Activated T-helper 1 cell treated with anti-CD3 and anti-CD28 coated beads, Interleukin-12 subunit alpha, Interleukin-12 subunit beta, Interleukin-2, Interleukin-4 antibody, amounts not matched to agents 30 ng/mL and 10 ng/mL and 1 ng/mL, durations not matched to agents 14 hours and 24 hours and 36 hours (primary cell): ENCODE measurements at places on chromosomes 16 and 17. TPM values are rescaled to one million over a fixed set of nuclear protein-coding genes. Genes with fewer than 3 reads are reported as not detected.

GRCh38 chr16:15865742-15866141 lies 8.9 kb upstream of the MYH11 start:
- H3K27me3 ChIP-seq = peaks cover 4% of the 10 kb centered on the region
- no peak overlapping the region for H3K4me3 ChIP-seq
- H3K27ac ChIP-seq = no peak overlapping the region
- H3K4me1 ChIP-seq = no peaks in the 10 kb centered on the region

DNA sequence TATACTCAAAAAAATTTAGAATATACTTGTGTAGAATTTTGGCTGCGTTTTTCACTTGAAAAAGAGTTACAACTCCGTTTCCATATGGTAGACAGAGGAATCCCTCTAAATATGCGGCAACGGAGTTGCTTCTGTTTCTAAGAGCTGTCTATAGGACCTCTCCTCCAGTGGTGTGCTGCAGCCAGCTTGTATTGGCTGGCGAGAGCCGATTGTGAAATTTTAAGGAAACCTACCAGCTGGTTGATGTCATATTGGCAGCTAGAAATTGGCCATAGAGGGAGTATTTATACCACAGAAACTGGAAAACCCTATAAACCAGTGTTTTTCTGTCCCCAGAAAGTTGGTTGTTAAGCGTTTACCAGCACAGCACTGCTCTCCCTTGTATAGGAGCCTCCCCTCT lies 655.8 kb upstream of the EEF2KMT start:
- no peaks in the 10 kb centered on the region for H3K27me3 ChIP-seq
- H3K27ac ChIP-seq = no peak overlapping the region
- H3K4me3 ChIP-seq = no peak overlapping the region
- no peak for DNase-seq

- peaks cover 4% of the 10 kb centered on the region for H3K27me3 ChIP-seq
- no peaks in the 10 kb centered on the region for H3K36me3 ChIP-seq
- H3K27ac ChIP-seq = no peak overlapping the region
Observed at GRCh38 chr16:1909561-1910231, 8.5 kb downstream of the HS3ST6 start.

- H3K4me1 ChIP-seq = peaks cover 32% of the 10 kb centered on the region
- H3K4me3 ChIP-seq = peak overlapping the region; percentile 28
- peaks cover 4% of the 10 kb centered on the region for H3K27me3 ChIP-seq
- H3K36me3 ChIP-seq = no peaks in the 10 kb centered on the region
- peak; percentile 53 for DNase-seq
Observed at GRCh38 chr17:3911271-3912053, 4.8 kb downstream of the P2RX1 start.

Gene MON1B
- total RNA-seq = 66.2 and 70.1 TPM in 2 replicates
